Activated T-helper 1 cell treated with anti-CD3 and anti-CD28 coated beads, Interleukin-2, amount 50 U/mL, for 16 hours (primary cell): ENCODE measurements at places on chromosomes 2 and 18.

DNA sequence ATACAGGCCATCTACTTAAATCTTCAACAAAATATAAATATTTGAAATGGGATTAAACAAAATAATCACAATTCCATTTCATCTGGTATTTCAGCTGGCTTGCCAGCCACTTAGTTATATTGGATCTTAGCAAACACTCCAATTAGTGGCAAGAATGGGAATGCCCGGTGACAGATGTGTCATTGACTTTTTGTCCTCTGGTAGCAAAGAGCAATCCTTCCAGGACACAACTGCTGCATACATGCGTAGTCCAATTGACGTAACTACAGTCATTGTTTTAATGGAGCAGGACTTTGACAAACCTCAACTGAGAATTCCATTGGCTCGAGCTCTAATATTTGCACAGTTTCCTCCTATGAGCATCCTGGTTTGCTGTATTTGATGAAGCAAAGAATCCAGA, 69.9 kb downstream of the RNF152 start:
- no peak for DNase-seq

- no peak for DNase-seq
These were observed 822 bp downstream of the PSMG2 start for GRCh38 chr18:12703664-12704063.

- DNase-seq = no peak
These were observed 136.4 kb downstream of the HDAC4 start for GRCh38 chr2:239264492-239264837.

DNA sequence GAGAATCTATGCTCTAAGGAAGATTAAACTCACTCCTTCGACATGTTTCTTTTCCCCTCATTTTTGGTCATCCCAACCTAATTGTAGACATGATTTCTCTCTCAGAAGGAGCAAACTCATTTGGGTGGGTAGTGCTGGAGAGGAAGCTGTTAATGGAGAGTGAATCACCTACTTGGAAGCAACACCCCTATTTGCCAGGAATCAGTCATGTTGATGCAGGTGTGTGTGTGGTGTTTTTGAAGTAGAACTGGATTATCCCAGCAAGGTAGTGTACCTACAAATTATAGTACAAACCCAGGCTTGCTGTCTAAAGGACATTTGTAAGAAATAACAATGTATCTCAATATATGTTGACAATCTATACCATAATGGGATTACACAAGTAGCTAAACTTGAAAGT, 186.4 kb downstream of the EPHA4 start:
- DNase-seq = no peak

DNA sequence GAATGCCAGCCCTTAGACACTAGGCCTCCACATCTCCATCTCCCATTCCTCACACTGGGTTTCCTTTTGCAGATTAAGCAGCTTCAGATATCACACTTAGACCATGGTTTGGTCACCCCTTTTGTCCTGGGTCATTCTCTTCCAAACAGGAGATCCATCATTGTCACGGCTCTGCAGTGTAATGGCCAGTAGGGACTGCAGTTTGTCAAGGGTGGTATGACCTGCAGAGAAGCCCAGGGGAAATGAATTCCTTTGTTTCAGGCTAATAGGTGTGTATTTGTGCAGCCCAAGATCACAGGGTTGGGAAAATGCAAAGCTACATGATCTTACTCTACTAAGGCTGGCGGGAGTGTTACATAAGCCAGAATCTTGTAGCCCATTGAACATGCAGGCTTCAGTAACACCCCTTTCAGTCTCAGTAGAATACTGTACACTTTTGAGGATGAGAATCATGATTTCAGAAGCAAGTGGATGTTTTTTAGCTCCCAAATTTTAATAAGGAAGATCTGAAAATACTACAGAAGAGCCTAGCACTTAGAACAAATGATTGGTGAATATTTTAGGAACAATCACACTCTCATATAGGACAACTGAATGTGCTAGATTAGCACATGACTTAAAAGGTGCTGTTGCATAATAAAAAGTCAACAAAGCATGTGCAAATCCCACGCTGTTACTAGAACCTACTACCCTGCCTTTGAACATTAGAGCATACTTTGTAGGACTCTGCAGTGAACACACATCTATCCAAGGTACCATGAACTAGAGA, 24.0 kb upstream of the LPIN1 start:
- no peak for DNase-seq

DNA sequence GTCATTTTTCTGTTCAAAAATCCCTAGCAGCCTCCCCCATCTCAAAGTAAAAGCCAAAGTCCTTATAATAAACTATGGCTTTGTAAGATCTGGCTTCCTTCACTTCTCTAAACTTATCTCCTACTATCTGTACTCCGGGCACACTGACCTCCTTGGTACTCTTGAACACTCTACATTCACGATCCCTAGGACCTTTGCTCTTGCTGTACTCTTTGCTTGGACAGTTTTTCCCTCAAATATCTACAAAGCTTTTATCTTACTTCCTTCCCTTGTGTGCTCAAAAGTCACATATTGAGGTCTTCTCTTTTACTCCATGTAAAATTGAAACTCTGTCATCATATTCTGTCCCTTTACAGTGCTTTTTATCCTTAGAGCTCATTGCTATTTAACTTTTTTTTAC, 616.6 kb downstream of the IRS1 start:
- DNase-seq = no peak

GRCh38 chr18:76484749-76485387, 10.2 kb downstream of the ZNF516 start:
- DNase-seq = no peak

DNA sequence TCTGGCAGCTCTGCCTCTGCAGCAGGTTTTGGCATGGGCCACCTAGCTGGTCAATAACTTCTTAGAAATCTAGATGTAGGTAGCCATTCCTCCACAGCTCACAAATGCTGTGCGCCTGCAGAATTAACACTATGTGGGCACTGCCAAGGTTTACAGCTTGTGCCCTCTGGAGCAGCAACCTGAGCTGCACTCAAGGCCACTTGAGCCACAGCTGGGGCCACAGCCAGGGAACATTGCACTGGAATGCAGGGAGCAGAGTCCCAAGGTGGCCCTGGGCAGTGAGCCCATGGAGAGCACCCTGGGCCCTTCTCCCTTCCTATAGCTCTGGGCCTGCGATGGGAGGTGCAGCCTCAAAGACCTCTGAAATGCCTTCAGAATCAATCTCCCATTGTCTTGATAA, 365.3 kb downstream of the SATB2 start:
- DNase-seq = no peak

GRCh38 chr18:70289351-70290312, 787 bp downstream of the SOCS6 start:
- no peak for DNase-seq
